ENCODE measurements at places on chromosomes 11 and 22. TPM values are rescaled to one million over a fixed set of nuclear protein-coding genes. Genes with fewer than 3 reads are reported as not detected.

C11orf54 gene
- 65.3 TPM for total RNA-seq

DNA sequence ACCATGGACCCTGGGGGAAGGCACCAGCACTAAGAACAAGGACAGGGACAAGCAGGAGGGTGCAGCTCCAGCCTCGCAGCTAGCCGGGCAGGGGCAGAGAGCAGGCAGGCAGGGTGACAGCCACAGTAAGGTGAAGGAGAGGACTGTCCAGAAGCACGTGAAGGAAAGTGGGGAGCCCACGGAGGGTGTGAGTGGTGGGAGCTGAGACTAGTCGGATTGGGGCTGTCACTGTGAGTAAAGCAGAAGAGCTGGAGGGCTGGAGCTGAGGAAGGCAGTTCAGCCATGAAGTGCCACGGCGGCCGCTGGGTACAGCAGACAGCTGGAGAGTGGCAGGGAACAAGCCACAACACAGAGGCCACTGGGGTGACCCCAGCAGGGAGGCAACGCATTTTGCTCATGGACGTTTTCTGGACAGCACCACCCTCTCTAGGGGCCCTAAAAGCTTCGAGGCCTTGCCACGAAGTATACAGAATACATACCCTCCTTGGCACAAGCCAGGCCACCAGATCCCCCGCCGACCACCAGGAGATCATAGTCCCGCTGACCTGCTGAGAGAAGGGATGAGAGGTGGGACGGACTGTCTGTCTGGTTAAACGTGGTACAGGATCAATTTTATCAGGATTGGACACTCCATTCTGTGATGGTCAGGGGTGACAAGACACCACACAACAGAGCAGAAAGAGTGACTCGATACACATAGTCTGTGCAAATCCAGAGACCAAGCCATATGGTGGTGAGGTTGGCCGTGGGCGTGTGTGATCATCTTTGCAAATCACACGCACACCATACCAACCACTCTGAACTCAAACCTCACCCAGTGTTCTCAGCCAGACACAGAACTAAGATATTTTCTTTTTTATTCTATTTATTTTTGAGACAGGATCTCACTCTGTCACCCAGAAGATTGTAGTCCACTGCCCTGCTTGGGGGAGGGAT lies 10.8 kb upstream of the COMT start:
- no peak for DNase-seq

MUC5AC gene
- not detected for total RNA-seq

- no peak for DNase-seq
These were observed 7.5 kb upstream of the OR8G1 start for GRCh38 chr11:124233376-124233775.

- no peak for DNase-seq
These were observed 1.9 kb downstream of the NEAT1 start for GRCh38 chr11:65424205-65425104.

MAML2 gene
- 25.6 TPM for total RNA-seq

SYT12 gene
- 0.26 TPM for total RNA-seq

GRCh38 chr11:94516725-94517124 lies 4.5 kb downstream of the C11orf97 start:
- no peak for DNase-seq

APOC3 gene
- total RNA-seq, result not detected

- no peak for DNase-seq
These were observed 4.0 kb downstream of the TCN1 start for GRCh38 chr11:59862252-59862651.

GRCh38 chr11:102267609-102268008 lies 49.7 kb upstream of the BIRC3 start:
- no peak for DNase-seq

DNA sequence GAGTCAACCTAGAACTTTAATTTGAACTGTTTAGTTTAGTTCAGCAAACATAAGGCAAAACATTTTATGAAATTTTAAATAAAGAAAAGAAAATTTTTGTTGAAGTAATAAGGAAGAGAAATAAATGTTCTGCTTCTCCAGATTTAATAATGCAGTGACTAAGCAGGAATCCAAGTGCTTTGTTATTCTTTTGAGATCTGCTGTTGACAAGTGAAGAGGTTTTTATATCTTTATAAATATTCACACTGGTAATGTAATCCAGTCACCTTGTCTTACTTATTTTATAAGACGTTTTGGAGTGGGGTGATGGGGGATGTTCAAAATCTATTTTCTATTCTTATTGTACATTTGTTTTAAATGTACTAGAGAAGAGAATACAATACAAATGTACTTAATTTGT lies 725.9 kb upstream of the CCDC179 start:
- DNase-seq, result no peak

- DNase-seq, result no peak
These were observed 553.0 kb downstream of the JRKL start for GRCh38 chr11:96942855-96943254.

OR51B4 gene
- total RNA-seq, result 2.0 TPM

DNA sequence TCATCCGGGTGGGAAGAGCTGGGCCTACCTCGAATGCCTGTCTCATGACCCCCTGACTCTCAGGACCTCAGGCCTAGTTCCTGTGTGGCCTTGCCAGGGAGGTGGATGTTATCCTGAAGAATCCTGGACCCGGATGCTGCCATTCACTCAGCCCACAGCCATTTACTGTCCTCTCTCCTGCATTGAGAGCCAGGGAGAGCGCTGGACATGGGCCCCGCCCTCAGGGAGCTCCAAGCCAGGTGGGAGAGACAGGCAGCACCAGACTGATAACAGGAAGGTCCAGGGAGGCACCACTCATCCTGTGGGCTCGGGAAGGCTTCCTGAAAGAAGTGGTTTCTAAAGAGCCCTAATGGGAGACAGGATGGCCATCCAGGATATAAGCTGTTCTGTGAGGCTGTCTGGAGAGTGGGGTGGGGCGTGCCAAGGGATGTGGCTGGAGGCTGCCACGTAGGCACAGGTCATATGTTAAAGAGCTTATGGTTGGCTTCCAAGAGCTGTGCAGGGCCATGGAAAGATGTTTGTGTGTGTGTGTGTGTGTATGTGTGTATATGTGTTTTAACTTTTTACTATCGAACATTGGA lies 8.6 kb downstream of the SERPINH1 start:
- no peak for DNase-seq

CHST1 gene
- 2.7 TPM for total RNA-seq

DNA sequence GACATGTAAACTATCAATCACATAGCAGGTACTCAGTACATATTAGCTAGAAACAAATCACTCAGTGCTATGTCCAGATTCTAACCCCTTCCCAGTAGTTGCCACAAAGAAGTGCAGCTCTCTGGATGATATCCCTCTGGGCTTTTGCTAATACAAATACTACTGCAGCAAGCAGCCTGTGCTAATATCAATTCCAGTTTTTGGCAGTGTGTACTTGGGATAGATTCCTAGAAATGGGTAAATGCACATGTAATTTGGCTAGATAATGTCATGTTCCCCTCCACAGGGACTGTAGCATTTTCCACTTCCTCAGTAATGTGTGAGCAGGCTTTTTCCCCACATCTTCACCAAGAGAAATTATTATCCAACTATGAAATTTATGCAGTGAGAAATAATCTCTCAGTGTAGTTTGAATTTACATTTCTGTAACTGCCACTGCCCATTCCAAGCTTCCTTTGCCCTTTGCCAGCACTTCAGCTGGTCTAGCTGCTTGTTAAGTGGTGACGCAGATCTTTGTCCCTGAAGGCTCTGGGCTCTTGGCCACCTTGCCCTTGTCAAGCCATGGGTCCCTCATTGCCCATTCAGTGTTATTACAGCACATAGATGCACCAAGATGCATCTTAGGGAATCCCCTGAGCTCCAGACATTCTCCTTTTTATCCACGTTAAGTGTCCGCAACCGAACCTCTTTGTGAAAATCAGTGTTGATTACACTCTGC lies 107.1 kb upstream of the CLPB start:
- DNase-seq, result no peak

GRCh38 chr11:116311206-116311605 lies 461.6 kb downstream of the BUD13 start:
- DNase-seq, result no peak

MICAL2 gene
- total RNA-seq, result 42.5 TPM

EMID1 gene
- 9.4 TPM for total RNA-seq

ABCC8 gene
- 8.7 TPM for total RNA-seq

DNA sequence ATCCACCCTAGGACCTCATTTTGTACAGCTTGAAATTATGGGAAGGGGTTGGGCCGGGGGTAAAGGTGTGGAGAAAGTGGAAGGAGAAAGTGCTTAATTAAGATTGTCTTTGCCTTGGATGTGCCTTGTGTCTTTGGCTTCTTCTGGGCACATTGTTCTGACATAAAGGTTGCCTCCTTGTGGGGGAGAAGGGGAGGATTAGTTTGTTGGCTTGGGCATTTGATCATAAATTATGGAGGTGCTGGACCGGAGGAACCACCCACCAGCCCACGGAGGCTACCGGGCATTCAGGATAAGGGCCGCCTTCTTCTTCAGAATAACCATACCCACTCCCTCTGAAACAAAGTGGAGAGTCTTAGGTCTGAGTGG lies 1.3 kb downstream of the PAFAH1B2 start:
- no peak for DNase-seq

GRCh38 chr11:19722702-19723101 lies 10.1 kb downstream of the NAV2 start:
- DNase-seq, result no peak

DNA sequence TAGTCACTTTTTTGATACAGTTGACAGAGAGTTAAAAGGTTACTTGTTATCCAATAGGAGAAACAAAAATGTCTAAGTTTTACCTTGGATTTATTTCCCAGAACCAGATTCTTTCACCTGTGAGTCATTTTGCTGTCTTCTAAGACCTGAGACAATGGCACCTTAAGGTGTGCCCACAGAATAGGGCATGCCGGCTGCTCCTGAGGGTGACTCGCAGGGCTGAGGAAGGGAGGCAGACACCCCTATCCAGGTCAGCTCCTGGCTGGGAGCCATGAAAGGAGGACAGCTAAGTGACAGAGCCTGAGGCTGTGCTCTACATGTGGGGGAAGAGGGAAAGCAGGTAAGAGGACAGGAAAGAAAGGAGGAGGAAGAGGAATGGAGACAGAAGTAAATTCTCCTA lies 67.8 kb downstream of the RASSF10 start:
- DNase-seq, result no peak

- no peak for DNase-seq
These were observed 58.2 kb upstream of the LMO1 start for GRCh38 chr11:8321876-8322275.

DNA sequence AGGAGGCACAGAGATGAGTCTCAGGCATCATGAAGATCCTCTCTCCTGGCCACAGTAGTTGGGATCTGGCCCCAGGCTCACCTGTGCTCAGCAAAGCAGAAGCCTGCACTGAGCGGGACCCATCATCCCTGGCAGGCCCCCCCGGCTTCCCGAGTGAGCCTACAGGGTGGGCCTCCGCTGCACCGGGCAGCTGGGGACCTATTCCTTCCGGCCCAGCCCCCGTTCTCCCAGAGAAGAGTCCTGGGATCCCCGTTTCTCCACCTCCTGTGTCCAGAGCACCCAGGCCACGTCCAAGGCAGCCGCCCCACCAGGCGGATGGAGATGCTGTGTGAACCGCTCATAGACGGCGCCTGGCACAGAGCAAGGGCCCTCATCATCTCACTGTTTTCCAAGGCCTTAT lies 52.5 kb downstream of the ANO1 start:
- DNase-seq, result no peak

POTEH gene
- not detected for total RNA-seq

MIAT gene
- total RNA-seq, result 3.3 TPM

GRCh38 chr11:134679592-134679991 lies 267.6 kb upstream of the B3GAT1 start:
- no peak for DNase-seq

APOBEC3H gene
- not detected for total RNA-seq

- no peak for DNase-seq
These were observed 2.0 kb downstream of the NAA40 start for GRCh38 chr11:63940786-63941185.

DNA sequence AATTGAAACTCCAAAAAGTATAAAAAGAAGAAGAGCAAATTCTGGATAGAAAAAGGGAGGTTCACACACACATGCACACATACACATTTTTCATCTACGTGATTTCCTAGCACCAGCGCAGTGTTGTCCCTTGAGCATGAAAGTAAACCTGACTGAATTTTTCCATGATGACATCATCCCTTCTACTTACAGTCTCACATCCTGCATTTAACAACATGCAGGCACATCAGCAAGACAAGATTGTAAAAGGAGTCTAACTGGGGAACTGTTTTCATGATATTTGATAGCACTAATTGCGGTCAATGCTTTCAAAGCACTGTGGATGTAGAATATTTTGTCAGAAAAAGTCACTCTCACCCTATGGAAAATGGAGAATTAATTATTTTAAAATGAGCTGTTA lies 36.6 kb downstream of the GAS2 start:
- peak; percentile 71 for DNase-seq

ZNF280A gene
- not detected for total RNA-seq

DNA sequence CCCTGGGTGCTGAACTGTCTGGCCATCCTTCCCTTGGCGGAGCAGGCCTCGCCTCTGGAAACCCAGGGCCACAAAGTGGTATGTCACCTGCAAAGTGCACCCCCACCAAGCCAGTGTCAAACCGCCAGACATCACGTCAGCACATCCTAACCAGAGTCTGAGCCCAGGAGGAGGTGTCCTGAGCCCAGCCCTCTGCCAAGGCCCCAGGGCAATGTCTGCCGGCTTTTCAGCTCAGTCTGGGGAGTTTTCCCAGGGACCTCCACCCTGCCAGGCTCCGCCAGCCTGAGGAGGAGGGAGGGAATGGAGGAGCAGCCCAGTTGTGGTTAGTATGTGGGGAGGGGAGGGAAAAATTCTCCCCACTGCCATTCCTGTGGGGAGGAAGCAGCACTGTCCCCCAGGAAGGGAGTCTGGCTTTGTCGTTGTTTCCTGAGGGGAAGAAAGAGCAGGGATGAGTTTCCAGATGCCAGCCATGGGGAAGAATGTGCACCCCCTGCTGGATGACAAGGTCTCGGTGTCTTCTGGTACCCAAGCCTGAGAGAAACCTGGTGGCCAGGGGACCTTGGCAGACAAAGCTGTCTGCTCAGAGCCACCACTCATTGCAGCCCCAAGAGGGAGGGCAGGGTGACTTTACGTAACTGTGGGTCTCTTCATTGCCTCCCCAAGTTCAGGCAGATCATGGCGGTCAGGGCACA lies 81.4 kb upstream of the CD82 start:
- DNase-seq, result no peak

GRCh38 chr11:22640862-22641261 lies 15.2 kb upstream of the FANCF start:
- DNase-seq, result no peak

FOLH1 gene
- total RNA-seq, result 9.1 TPM

Measured in urinary bladder (tissue), 4 donors.